ENCODE measurements at places on chromosomes 12 and 14.

- no peak for DNase-seq
Observed at GRCh38 chr12:66491853-66492252, 187.0 kb downstream of the GRIP1 start.

DNA sequence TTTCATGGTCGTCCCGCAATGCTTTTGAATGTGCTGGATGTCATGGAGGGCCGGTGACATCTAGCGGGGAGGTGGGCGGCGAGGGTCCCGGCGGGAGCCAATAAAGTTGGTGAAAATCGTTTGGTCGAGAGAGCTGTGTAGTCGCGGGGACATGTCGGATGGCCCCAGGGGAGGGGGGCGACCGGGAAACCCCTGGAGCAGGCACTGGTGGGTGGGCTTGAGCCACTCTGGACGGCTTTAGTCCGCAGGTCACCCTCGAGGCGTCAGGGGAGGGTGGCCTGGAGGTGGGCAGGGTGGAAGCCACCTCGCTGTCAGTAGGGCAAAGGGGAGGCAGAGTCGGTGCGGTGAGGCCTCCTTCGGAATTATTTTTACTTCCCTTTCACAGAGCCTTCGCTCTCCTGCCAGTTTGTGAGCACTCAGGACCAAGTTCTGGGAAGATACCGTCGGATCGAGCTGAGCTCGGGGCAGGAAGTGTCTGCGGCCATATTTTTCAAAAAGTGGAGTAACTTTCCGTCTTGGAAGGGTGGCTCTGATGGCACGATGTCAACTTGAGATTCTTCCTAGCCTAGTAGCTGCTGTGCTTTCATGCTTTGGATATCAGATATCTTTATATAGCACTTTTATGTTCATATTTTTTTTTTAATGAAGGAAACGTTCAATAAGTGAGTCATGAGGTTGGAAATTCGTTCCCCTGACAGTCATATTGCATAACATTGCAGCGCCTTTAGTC lies 28.2 kb downstream of the WBP11 start:
- no peak for DNase-seq

- no peak for DNase-seq
Observed at GRCh38 chr14:81023095-81023710, 67.8 kb downstream of the TSHR start.

DNA sequence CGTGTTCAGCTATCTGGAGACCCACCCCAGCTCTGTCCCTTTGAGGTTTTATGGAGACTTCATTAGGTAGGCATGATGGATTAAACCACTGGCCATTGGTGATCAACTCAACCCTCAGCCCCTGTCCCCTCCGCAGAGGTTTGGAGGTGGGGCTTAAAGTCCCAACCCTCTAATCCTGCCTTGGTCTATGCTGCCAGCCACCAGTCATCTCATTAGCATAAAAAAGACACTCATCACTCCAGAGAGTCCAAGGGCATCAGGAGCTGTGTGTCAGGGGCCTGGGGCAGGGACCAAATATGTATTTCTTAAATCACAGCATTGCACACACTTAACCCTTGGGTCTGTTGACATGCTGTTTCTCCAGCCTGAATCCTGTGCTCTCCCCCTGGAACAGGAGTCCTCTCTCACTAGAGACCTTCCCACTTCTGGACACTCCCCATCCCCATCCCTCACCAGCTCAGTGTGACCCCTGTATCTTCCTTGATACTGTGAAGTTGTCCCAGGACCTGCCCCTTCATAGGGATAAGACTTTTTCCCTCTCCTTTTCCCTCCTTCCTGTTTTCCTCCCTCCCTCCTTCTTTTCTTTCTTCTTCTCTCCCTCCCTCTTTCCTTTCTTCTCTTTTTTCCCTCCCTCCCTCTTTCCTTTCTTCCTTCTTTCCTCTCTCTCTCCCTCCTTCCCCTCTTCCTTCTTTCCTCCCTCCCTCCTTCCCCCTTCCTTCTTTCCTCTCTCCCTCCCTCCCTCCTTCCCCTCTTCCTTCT lies 54.7 kb upstream of the CLMN start:
- no peak for DNase-seq

All from NCI-H446 treated with DMSO at 0.1 percent for 48 hours (cell line).